Neural crest cell (in vitro differentiated cells): ENCODE measurements at places on chromosomes 1 and 21.

GRCh38 chr1:201721082-201722049 is 107.6 kb upstream of the IPO9 start:
- H3K27me3 ChIP-seq = no peaks in the 10 kb centered on the region
- peaks cover 42% of the 10 kb centered on the region for H3K4me1 ChIP-seq
- H3K27ac ChIP-seq = peak overlapping the region; percentile 28
- no peak for DNase-seq
- H3K4me3 ChIP-seq = no peak overlapping the region

DNA sequence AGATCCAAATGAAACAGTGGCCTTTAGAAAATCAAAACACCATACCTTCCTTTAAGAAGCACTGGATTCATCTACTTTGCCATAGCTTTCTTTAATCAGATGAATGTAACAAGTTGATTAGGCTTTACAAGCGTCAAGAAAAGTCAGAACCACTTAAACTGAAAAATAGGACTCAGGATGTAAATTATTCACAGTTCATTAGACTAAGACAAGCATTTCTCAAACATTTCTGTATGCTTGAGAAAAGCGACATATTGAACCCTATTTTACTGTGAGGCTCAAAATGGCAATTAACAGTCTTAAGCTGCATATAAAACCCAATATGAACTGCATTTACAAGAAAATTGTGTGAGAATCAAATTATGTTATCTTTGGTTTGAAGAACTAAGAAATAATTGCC is 256.7 kb upstream of the SNX7 start:
- peaks cover 36% of the 10 kb centered on the region for H3K4me1 ChIP-seq
- H3K4me3 ChIP-seq = no peak overlapping the region
- peak overlapping the region; percentile 57 for H3K27ac ChIP-seq
- no peak for DNase-seq
- H3K27me3 ChIP-seq = no peaks in the 10 kb centered on the region

DNA sequence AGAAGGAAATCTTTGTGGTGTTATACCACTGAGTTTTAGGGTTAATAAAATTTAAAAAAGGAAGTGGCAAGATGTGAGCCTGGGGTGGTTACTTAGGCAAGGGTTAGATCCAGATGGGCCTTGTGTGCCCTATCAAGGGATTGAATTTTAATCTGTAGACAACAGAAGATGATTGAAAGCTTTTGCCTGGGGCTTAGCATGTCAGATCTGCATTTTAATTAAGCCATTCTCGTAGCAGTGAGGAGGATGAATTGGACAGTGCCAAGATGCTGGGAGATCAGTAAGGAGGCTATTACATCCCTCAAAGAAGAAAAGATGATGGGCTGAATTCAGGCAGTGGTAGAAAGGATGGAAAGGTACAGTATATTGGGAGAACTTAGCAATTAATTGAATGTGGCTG is 42.3 kb downstream of the HMGB4 start:
- H3K4me1 ChIP-seq = no peaks in the 10 kb centered on the region
- no peak overlapping the region for H3K27ac ChIP-seq
- peaks cover 10% of the 10 kb centered on the region for H3K27me3 ChIP-seq
- H3K36me3 ChIP-seq = no peaks in the 10 kb centered on the region
- DNase-seq = no peak

GRCh38 chr1:217457016-217457415 is 173.9 kb downstream of the GPATCH2 start:
- DNase-seq = no peak
- H3K27ac ChIP-seq = no peak overlapping the region
- no peak overlapping the region for H3K4me3 ChIP-seq

DNA sequence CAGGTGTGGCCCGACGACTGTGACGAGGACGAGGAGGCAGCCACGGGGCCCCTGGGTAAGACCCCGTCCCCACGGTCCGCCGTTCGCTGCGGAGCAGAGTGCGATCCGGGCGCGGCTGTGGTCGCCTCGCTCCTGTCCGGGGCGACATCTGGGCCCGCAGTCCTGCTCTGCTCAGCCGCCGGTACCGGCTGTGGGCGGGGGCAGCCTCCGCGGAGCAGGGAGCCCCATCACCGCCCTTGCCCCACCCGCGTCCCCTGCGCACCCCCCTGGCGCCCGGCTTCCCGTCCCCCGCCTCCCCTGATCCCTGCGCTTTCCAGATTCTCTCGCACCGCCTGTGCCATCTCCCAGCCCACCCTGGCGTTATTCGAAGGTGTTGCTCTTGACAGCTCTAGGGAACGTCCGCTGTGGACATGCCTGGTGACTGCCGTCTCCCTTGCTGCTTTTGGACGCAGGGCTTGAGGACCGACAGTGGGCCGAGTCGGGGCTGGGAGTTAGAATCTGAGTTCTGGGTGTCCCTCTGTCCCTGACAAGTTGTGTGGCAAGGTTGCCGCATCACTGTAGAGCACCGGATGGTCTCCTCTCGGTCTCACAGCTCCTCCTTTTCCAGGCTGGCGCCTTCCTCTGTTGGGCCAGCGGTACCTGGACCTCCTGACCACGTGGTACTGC is 596 bp downstream of the TOR3A start:
- peaks cover 2% of the 10 kb centered on the region for H3K27me3 ChIP-seq
- peaks cover 27% of the 10 kb centered on the region for H3K4me1 ChIP-seq

GRCh38 chr1:200183637-200184036 is 156.1 kb downstream of the NR5A2 start:
- no peak overlapping the region for H3K27ac ChIP-seq
- H3K4me3 ChIP-seq = no peak overlapping the region
- no peaks in the 10 kb centered on the region for H3K36me3 ChIP-seq
- no peak for DNase-seq
- H3K27me3 ChIP-seq = no peaks in the 10 kb centered on the region
